Naive B cell (primary cell): ENCODE measurements at places on chromosomes 1 and 21.

- DNase-seq: no peak
- no peak overlapping the region for H3K4me3 ChIP-seq
- H3K36me3 ChIP-seq: no peaks in the 10 kb centered on the region
- H3K4me1 ChIP-seq: peaks cover 32% of the 10 kb centered on the region
- no peaks in the 10 kb centered on the region for H3K27me3 ChIP-seq
These were observed 15.9 kb downstream of the PYCR2 start for GRCh38 chr1:225908013-225908640.

- no peaks in the 10 kb centered on the region for H3K4me1 ChIP-seq
- no peaks in the 10 kb centered on the region for H3K27me3 ChIP-seq
- DNase-seq: no peak
- H3K27ac ChIP-seq: no peak overlapping the region
These were observed 157.5 kb downstream of the BRINP2 start for GRCh38 chr1:177328251-177328650.

- no peaks in the 10 kb centered on the region for H3K27me3 ChIP-seq
- DNase-seq: no peak
- peaks cover 4% of the 10 kb centered on the region for H3K4me1 ChIP-seq
- H3K36me3 ChIP-seq: no peaks in the 10 kb centered on the region
- H3K27ac ChIP-seq: no peak overlapping the region
These were observed 56.1 kb upstream of the SH3GLB1 start for GRCh38 chr1:86648255-86648654.

DNA sequence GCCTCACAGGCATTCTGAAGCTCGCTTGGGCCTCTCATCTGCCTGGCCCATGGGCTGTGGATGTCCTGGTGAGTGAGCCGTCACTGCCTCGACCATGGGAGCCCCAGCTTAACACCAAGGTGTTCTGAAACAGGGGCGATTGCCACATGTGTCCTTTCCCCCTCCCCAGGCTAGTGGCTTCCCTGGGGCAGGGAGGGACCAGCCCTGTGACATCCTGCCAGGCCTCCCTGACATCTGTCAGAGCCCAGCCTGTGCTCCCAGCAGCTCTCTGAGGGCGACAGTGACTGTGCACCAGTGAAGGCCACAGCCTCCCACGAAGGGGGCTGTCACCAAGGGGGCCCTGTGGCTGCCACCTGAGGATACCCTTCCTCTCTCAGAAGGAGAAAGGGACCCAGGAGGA lies 35.9 kb upstream of the CCDC27 start:
- no peak for DNase-seq
- no peak overlapping the region for H3K27ac ChIP-seq
- H3K36me3 ChIP-seq: no peaks in the 10 kb centered on the region
- H3K27me3 ChIP-seq: peaks cover 33% of the 10 kb centered on the region
- no peaks in the 10 kb centered on the region for H3K4me1 ChIP-seq

DNA sequence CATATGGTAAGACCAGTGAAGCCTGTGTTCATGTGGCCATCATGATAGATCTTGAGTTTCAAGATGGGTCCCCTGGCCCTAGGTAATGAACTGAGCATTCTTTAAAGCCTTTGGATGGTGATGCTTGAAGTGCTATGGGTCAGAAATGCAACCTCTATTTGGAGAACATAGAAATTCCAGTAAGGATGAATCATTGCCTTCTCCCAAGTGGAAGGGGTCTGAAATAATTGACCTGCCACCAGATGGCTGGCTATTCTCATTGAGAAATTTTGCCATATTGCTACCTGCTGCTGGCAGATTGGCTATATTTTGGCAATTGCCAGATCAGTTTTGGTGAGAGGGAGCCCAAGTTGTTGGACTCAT lies 739 bp upstream of the IFI6 start:
- H3K4me3 ChIP-seq: peak overlapping the region; percentile 95
- no peak for DNase-seq
- no peaks in the 10 kb centered on the region for H3K27me3 ChIP-seq
- H3K36me3 ChIP-seq: no peaks in the 10 kb centered on the region
- H3K27ac ChIP-seq: peak overlapping the region; percentile 96

DNA sequence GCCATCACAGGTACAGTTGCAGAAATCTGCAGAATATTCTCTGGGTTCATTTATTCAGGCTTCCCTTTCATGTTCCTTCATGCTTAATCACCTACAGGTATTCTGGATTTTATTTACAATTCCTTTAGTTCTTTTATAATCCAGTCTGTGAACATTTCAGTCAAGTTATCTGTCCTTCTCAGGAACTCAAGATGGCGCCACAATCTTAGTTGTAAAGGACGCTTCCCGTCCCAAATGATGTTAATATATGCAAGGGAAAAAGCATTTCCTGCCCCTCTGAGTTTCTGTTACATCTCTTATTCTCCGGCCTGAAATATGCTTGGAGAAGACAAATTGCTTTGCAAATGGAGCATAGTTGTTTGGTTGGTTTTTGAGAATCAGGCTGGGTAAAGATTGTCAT lies 19.3 kb downstream of the F3 start:
- H3K27me3 ChIP-seq: peaks cover 7% of the 10 kb centered on the region
- no peaks in the 10 kb centered on the region for H3K4me1 ChIP-seq
- no peak overlapping the region for H3K27ac ChIP-seq
- DNase-seq: no peak
- H3K36me3 ChIP-seq: no peaks in the 10 kb centered on the region
- no peak overlapping the region for H3K4me3 ChIP-seq

GRCh38 chr1:16076865-16077238 lies 3.4 kb upstream of the FAM131C start:
- peaks cover 12% of the 10 kb centered on the region for H3K4me1 ChIP-seq
- H3K27me3 ChIP-seq: peaks cover 19% of the 10 kb centered on the region

DNA sequence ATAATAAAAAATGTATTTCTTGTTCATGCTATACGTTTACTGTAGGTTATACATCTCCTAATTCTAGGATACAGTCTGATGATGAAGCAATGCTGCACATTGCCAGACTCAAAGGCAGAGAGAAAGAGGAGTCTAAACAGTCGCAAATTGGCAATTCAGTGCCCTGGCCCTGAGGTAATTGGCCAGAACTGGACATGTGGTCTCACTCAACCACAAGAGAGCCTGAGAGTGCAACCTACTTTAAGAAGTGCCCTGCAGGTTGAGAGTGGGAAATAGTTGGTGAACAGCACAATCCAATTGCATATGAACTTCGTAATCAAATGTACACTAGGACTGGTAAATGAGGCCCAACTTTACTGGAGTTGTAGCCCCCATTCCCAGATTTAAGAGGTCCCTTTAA lies 5.0 kb upstream of the SLC35A3 start:
- H3K4me1 ChIP-seq: peaks cover 12% of the 10 kb centered on the region
- H3K27ac ChIP-seq: no peak overlapping the region
- no peak for DNase-seq
- no peaks in the 10 kb centered on the region for H3K27me3 ChIP-seq

DNA sequence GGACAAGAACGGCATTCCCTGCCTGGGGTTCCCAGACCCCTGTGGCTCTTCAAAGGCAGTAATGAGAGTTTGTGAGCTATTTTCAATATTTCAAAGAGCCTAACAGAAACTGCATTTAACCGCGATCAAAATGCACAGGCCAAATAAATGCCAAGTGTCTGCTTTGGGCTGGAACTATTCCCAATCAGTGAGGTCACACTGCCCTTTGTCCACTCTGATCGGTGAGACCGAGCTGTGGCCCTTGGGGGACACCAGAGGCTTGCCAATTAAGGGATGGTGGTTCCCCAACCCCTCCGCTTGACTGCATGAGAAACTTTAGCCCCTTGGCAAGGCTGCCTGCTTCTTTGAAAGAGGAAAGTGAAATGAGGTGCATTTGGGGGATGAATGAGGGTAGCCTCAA lies 20.3 kb downstream of the CSMD2 start:
- H3K27ac ChIP-seq: no peak overlapping the region
- H3K4me1 ChIP-seq: peaks cover 4% of the 10 kb centered on the region
- H3K27me3 ChIP-seq: peaks cover 21% of the 10 kb centered on the region
- no peaks in the 10 kb centered on the region for H3K36me3 ChIP-seq
- no peak overlapping the region for H3K4me3 ChIP-seq

DNA sequence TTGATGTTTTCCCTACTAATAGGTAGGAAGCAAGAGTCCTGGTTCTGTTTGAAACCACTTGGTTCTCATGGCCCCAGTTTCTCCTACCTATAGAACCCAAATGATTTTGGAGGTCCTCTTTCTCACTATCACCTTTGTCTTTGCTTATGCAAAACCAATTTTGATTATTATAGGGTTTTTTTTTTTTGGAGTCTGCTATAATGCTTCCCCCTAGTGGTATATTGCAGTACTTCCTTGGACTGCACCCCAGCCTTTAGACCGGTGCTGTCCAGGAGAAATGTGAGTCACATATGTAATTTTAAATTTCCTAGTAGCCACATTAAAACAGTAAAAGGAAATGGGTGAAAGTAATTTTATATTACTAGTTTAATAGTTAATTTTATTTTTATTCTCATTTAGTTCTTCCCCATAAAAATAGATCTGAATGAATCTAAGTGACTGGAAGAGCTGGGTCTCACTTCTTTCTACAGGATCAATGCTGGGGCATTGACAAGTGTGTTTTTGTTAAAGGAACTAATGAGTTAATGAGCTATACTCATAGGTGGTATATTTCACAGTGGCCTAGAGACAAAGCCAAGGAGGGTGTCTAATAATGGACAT lies 10.6 kb downstream of the FCMR start:
- DNase-seq: peak; percentile 60
- H3K27ac ChIP-seq: peak overlapping the region; percentile 92
- H3K27me3 ChIP-seq: no peaks in the 10 kb centered on the region

DNA sequence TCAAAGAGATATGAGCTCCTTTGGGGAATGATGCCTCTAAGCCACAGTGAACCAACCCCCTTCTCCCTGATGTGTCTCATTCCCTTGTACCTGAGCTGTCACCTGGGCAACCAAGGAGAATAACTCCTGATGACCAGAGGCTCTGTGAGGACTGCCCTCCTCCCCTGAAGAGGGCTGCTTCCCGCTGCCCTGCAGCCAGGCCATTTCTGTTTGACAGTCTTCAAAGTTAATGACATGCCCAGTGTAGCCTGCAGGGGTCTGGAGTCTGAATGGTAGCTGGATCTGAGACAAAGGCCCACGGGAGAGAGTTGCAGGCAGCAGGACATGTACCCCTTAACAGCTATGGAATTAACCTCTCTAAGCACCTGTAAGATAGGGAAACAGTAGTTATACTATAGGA lies 3.4 kb upstream of the SLFNL1 start:
- no peak for DNase-seq
- no peak overlapping the region for H3K4me3 ChIP-seq
- H3K36me3 ChIP-seq: peaks cover 14% of the 10 kb centered on the region
- H3K4me1 ChIP-seq: peaks cover 20% of the 10 kb centered on the region
- no peaks in the 10 kb centered on the region for H3K27me3 ChIP-seq

DNA sequence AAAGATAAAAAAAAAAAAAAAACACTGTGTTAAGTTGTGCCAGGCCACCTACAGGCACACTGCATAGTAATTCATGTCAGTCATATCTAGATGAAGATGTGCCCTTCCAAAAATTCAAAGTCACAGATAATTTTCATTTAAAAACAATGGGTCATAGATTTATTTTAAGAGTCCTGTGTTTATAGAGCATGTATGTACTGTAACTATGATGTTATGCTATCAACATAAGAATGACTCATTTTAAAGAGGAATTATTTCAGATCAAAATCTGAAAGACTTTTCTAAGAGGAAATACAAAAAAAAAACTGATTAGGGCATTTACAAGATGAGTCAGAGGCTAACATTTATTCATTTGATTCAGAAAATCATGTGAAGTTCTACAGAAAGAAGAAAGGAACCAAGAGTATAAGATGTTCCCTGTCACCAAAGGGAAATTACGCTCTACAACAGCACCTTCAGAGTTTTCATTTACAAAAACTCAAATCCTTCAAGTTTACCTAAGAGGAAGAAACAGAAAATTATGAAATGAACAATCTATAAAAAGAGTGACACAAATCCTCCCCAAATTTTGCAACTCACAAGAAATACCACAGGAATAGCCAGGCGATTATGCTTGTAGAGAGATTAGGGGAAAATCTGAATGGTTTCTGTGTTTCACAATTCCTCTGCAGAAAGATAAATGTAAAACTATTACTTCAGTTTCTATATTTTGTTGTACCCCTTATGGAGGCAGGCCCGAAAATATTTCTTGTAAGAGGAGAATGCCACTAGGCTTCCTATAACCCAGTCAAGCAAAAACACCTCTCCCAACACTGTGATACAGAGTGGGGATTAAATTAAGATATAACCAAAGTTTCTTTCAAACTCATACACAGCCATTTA lies 13.8 kb downstream of the TP53BP2 start:
- H3K27ac ChIP-seq: no peak overlapping the region
- peaks cover 13% of the 10 kb centered on the region for H3K4me1 ChIP-seq
- H3K27me3 ChIP-seq: no peaks in the 10 kb centered on the region
- H3K36me3 ChIP-seq: peaks cover 4% of the 10 kb centered on the region

GRCh38 chr1:115331558-115332331 lies 6.3 kb downstream of the NGF start:
- DNase-seq: no peak
- H3K4me3 ChIP-seq: no peak overlapping the region
- H3K36me3 ChIP-seq: no peaks in the 10 kb centered on the region
- peaks cover 3% of the 10 kb centered on the region for H3K4me1 ChIP-seq
- peaks cover 12% of the 10 kb centered on the region for H3K27me3 ChIP-seq

GRCh38 chr1:98322966-98323365 lies 338.6 kb upstream of the SNX7 start:
- H3K36me3 ChIP-seq: no peaks in the 10 kb centered on the region
- no peaks in the 10 kb centered on the region for H3K4me1 ChIP-seq
- H3K27me3 ChIP-seq: no peaks in the 10 kb centered on the region
- DNase-seq: no peak

DNA sequence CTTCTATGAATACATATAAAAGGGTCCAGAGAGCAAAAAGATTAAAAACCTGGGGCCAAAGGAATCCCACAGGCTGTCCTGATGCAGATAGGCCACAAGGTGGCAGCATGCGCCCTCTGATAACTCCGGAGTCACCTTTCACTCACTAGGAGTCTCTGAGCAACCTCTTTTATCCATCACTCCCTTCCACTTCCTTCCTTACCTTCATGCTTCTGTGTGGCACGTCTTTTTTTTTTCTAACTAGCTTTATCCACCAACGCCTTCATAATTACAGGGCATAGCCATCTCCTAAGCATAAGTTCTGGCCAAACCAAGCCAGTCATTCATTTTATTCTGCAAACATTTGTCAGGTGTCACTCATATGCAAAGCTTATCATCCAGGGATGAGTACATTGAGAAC lies 3.9 kb upstream of the PGLYRP4 start:
- H3K4me1 ChIP-seq: peaks cover 12% of the 10 kb centered on the region
- H3K36me3 ChIP-seq: no peaks in the 10 kb centered on the region
- peaks cover 48% of the 10 kb centered on the region for H3K27me3 ChIP-seq
- no peak overlapping the region for H3K27ac ChIP-seq
- DNase-seq: peak; percentile 32
- H3K4me3 ChIP-seq: no peak overlapping the region

- DNase-seq: no peak
- no peaks in the 10 kb centered on the region for H3K36me3 ChIP-seq
- H3K4me3 ChIP-seq: no peak overlapping the region
- no peaks in the 10 kb centered on the region for H3K4me1 ChIP-seq
- H3K27ac ChIP-seq: no peak overlapping the region
These were observed 23.7 kb downstream of the NKAIN1 start for GRCh38 chr1:31216016-31216415.

DNA sequence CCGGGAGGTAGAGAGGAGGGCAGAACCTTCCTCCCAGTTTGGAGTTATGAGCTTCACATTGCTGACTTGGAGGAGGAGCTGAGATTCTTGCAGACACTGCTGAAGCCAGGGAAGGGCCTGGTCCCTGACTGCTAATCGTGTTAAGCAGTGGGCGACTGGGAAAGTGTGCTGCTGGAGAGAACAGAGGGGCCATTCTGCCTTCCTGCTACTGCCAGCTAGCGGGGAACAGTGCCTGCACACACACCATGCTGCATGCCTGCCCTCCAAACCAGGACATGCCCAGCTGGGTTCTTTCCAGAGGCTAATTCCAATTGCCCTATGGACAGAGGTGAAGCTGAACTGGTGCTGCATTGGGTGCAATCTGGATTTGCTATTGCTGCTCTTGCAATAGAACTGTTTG lies 281.4 kb downstream of the AJAP1 start:
- no peaks in the 10 kb centered on the region for H3K27me3 ChIP-seq
- H3K36me3 ChIP-seq: no peaks in the 10 kb centered on the region
- H3K27ac ChIP-seq: no peak overlapping the region
- H3K4me3 ChIP-seq: no peak overlapping the region
- H3K4me1 ChIP-seq: no peaks in the 10 kb centered on the region
